Stimulated activated CD8-positive, alpha-beta memory T cell treated with anti-CD3 and anti-CD28 coated beads, Interleukin-4, amount 100 ng/mL, for 4 hours (primary cell): ENCODE measurements at places on chromosomes 11 and 22.

- peak; percentile 64 for DNase-seq
These were observed 11.1 kb downstream of the GRK2 start for GRCh38 chr11:67277231-67277961.

DNA sequence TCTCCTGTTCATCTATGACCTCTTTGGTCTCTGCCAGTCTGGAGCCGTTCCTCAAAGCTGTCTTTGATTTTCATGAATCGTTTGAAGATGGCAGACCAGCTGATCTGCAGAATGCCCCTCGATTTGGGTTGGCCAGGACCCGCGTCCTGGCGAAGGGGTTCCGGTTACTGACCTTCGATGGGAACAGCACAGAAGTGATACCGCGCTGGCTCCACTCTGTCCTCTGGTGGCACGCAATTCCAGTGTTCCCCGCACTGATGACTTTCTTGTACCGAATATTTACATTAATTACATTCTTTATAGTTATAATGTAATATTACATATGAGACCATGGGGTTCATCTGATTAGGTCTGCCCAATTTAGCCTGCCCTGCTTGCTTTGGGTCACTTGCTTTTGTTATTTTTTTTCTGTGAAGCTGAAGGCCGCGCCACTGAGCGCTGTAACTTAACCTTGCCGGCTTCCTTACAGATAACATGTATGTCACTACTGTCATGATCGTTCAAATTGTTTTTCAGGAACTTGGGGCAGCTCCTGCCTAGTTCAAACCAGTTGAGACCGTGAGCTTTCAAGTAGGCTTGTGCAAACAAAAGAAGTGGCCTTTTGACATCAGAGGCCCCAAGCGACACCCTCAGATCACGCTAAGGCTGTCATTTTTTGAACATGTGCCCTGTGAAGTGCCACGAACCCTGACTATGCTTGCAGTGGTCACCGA lies 4.1 kb upstream of the USP18 start:
- no peak for DNase-seq

DNA sequence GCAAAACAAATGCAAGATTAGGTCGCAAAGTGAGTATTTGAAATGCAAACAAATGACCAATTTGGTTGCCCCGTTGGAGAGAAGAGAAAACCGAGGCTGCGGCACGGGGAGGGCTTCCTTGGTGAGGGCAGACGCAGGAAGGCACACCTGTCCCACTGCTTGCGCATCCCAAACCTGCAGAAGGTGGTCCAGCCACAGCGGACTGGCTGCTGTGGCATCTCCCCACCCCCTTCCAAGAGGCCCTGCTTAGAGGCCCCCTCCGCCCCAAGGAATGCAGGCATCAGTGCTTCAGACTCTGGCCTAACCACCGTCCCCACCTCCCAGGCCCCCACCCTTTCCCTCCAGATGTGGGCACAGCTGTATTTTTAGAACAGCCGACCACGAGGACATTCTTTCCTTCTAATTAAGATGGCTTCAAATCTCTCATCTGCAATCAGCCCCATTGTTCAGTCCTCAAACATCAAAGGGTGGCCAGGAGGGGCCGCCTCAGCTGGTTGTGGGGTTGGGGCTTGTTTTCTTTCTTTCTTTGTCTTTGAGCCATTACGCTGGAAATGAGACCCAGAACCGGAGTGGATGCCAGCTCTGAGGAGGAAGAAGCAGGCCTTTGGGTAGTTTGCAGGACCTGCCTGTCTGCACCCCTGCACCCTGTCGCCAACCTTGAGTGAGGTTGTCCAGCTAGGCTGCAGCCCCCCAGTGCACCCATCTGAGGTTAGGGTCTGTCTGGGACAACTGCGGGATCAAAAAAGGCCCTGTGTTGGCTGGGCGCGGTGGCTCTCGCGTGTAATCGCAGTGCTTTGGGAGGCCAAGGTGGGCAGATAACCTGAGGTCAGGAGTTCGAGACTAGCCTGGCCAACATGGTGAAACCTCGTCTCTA lies 9.4 kb upstream of the DERL3 start:
- DNase-seq, result no peak

DNA sequence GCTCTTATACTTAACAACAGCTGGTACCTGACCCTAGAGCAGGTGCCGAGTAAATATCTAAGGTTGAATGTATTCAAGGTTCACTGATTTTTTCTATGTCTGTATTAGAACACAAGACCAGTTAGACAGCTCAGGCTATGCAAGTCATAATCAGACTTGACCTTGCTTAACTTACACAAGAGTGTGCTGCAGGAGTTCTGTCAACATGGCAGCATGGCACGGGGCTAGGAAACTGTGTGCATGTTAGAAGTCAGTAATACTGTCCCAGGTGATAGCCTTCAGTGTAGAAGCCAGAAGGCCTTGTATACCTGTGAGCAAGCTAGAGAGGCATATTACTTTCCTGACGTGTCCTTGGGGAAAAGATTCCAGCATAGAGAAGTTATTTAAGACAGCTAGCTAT lies 253.1 kb downstream of the FAT3 start:
- DNase-seq, result no peak

DNA sequence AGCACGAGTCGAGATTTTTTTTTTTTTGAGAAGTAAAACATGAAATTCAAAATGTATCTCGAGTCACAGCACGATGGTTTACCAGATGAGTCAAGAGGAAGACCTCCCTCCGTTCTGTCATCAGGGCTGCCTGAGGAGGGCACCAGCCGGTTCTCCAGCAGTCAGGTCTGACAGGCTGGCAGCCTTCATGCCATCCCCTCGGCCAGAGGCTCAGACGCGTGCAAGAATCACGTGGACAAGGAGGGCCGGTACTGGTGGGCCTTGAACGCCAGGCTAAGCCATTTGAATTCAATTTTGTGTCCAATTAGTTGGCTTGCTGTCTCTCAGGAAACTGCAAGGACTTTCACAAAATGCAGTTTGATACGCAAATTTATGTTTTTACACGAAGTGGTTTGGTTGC lies 1412.2 kb downstream of the BRD1 start:
- DNase-seq, result no peak

- no peak for DNase-seq
These were observed 9.6 kb downstream of the REXO2 start for GRCh38 chr11:114448749-114449482.

- no peak for DNase-seq
These were observed 2.0 kb upstream of the KMT5B start for GRCh38 chr11:68215087-68215445.

GRCh38 chr11:94961255-94961654 lies 12.1 kb downstream of the CWC15 start:
- no peak for DNase-seq

DNA sequence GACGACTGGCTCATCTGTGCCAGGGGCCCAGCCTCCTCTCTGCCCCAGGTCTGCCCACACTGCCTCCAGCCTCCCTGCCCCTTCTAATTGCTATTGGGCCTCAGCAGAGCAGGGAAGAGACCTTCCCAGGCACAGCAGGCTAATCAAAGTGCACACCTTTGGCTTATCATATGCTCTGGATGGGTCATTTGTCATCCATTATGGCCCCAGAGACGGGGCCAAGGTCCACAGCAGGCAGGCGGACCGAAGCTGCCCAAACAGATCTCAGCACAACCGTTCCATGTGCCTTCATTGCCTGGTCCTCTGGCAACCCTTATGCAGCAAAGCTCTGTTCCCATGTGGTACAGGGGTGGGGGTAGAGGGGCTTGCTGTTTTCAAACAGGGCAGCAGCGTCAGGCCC lies 66.6 kb downstream of the TP53I11 start:
- DNase-seq, result no peak

- DNase-seq, result no peak
These were observed 38.7 kb upstream of the LINC01488 start for GRCh38 chr11:69442807-69443137.

GRCh38 chr11:94635072-94635471 lies 67.9 kb downstream of the PIWIL4 start:
- DNase-seq, result no peak

DNA sequence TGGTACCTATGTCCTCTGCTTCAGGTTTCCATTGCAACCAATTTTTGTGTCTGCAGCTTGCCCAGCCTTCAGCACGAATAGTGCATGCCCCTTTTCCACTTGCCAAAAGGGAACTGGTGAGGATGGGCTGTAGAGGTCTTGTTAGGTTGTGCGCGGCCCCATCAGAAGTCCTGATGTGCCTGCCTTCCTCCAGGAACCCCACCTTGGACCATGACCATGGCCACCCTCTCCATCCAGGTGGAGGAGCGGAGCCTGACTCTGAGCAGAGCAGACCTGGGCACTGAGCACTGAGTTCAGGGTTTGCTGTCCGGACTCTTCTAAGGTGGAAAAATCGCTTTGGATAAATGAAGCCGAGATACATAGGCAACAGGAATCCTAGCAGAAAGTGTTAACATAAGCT lies 6.9 kb downstream of the GLB1L2 start:
- no peak for DNase-seq

- no peak for DNase-seq
These were observed 73.8 kb upstream of the ARFGAP3 start for GRCh38 chr22:42930810-42931420.

DNA sequence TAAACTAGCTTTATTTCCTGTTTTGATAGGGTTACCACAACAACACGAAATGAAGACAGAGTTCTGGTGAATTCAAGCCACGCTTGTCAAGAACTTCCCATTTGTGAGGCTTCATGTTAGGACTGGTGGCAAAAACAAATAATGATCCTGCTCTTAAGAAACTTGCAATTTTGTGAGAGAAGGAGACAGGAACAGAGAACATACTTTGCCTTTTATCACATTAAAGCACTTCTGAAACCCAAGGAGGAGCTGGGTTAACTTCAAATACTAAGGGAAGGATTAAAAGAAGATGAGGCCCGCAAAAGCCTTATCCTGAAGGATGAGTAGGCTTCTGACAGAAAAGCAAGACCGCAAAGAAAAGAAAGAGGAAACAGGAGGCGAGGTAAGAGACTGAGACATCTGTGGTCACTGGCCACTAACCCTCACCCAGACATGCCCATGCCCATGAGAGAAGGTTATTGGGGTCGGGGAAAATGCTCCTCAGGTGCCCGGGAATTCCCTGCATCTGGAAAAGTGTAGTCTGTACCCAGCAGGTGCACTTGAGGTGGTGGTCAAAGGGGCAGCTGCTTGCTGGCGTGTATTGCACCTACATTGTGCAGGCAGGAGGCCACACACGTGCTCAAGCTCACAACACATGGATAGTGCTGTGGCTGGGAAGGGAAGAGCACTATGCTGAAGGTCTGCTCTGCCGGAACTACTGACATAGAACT lies 50.5 kb downstream of the MAPK1 start:
- no peak for DNase-seq

GRCh38 chr22:19488884-19489843 lies 9.4 kb downstream of the CDC45 start:
- no peak for DNase-seq

DNA sequence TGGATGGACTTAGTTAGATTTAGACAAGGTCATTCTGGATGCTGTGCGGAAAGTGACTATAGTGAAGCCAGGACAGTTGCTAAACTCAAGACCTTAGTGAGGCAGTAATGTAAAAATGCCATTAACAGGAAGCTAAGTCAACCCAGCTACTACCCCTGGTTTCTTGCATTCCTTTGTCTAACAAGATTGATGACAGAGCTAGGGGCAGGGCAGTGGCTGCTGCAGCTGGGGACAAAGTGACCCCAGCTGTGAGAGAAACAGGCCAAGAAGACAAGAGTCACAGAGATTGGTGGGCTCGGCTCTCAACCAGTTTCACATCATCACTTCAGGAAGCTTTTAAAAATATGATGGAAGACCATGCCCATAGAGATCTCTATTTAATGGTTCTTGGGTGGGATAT lies 110.4 kb upstream of the POU2AF2 start:
- DNase-seq, result no peak

DNA sequence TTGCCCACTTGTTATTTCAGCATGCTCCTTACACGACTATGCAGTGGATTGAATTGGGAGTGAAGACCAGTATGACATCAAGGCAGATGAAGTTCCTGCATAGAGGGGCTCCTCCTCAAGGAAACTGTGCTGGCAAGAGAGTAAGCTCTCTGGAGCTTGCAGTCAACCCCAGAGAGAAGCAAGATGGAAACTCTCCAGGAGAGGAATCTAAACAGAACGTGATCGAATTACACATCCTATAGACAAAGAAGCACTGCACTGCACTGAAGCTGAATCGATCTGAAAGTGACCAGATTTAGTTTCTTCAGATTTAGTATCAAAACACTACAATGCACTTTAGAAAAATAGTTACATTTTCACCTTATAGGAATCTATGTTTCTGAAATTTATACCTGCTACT lies 947.7 kb upstream of the TENM4 start:
- DNase-seq, result no peak

DNA sequence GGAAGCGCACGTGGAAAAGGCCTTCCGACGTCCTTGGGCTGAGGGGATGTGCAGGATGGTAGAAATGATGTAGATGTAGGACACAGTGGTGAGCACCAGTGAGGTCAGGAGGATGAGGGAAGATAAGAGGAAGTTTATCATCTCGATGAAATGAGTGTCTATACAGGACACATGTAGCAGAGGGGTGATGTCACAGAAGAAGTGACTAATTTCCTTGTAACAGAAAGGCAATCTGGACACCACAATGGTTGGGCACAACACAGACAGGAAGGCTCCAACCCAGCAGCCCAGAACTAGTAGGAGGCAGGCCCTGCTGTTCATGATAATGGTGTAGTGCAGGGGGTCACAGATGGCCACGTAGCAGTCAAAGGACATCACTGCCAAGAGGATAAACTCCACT lies 35.0 kb upstream of the OR6M1 start:
- DNase-seq, result no peak

- DNase-seq, result no peak
These were observed 14.6 kb downstream of the PLXNB2 start for GRCh38 chr22:50292643-50293440.

- no peak for DNase-seq
These were observed at the start of gene MIOX for GRCh38 chr22:50486561-50487289. MIOX (plus strand) TSS chr22:50486859; CDS start chr22:50486898, 39 bp downstream.

GRCh38 chr11:269146-269890 lies 8.9 kb upstream of the NLRP6 start:
- no peak for DNase-seq
